ENCODE measurements at places on chromosomes 1 and 21.

DNA sequence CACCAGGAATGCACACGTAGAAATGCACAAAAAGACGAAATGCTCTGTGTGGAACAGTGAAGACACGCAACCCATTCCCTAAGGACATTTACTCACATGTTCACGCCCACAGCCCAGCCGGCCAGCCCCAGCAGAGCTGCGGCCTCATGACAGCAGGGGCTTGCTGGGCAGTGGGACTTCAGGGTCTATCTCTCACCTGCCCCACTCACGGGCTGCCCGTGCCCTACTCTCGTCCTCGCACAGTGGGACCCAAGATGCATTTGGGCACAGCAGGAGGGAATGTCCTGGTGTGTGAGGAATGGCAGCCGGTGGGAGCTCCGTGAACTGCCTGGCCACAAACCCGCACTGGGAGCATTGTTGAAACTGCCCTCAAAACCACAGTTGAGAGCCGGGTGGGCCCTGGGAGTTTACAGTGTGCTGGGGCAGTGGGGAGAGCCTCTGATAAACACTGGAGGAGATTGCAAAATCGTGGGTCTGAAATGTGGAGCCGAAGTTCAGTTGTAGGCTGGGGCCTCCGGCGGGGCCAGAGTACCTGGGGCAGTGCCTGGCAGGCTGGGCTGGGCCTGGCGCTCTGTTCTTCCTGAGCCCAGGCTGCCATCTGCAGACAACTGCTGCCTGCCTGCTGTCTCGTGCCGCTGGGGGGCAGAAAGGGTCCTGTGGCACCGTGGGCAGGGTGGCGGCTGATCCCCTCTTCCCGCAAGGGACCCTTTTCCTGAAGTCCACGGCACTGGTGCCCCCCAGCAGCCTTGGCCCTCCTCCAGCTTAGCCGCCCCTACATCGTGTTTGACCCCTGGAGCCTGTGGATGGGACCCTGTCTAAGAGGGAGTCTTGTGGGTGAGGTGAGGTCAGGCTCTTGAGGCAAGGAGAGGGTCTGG, 20.7 kb upstream of the POFUT2 start:
- no peak for DNase-seq

DNA sequence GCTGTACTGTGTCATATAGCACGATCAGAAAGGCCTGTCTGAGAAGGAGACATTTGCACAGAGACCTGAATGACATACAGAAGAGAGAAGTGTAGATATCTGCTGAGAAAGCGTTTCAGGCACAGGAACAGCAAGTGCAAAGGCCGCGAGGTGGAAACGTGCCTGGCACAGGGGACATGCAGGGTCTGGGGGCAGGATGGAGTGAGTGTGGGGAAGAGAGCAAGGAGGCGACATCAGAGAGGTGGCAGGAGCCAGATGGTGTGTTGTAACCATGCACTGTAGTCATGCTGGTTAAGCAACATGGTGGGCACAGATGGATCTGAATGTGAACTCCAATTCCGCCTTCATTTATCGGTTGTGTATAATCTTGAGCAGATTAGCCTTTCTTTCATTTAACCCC, 13.0 kb downstream of the KRTCAP2 start:
- no peak for DNase-seq

- no peak for DNase-seq
Measured at GRCh38 chr1:199018471-199019135, 379.8 kb downstream of the PTPRC start.

- no peak for DNase-seq
Measured at GRCh38 chr1:50508040-50508586, 84.9 kb upstream of the DMRTA2 start.

- DNase-seq = no peak
Measured at GRCh38 chr1:20875198-20875973, 88.3 kb upstream of the HP1BP3 start.

- DNase-seq = peak; percentile 23
Measured at GRCh38 chr1:44848456-44849181, 5.6 kb upstream of the PTCH2 start.

- DNase-seq = no peak
Measured at GRCh38 chr21:42118901-42119300, 47.8 kb downstream of the UMODL1 start.
